ENCODE measurements at places on chromosomes 6 and 20.

DNA sequence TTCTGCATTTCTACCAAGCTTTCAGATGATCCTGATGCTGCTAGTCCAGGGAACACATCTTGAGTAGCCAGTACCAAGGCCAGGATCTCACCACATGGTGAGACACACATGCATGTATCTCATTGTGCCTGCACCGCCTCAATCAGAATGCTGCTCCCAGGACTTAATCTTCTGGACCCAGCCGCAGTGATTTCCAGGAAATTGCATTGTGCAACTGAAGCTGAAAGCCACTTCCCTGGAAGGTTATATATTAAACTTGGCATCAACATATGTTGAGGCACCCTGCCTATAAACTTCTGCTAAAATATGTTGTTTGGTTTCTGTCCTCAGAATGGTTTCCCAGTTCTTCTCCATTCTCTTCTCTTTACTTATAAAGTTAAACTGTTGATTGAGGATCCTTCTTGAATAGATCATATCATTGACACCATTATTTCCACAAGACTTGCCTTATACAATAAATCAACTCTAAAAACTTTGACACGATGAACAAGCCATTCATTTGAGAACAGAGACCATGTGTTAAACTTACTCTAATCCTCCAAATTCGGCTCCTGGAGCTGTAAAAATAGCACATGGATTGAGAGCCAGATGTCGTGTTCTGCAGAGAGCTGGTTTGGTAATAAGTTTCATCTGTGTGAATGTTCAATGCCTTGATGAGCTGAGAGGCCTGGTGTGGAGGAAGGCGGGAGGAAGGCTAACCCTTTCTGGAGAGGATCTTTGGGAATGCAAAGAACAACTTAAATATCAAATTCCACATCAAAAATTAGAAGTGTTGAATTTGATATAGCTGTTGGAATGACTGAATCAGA lies 65.0 kb upstream of the PCSK2 start:
- no peak for DNase-seq

DNA sequence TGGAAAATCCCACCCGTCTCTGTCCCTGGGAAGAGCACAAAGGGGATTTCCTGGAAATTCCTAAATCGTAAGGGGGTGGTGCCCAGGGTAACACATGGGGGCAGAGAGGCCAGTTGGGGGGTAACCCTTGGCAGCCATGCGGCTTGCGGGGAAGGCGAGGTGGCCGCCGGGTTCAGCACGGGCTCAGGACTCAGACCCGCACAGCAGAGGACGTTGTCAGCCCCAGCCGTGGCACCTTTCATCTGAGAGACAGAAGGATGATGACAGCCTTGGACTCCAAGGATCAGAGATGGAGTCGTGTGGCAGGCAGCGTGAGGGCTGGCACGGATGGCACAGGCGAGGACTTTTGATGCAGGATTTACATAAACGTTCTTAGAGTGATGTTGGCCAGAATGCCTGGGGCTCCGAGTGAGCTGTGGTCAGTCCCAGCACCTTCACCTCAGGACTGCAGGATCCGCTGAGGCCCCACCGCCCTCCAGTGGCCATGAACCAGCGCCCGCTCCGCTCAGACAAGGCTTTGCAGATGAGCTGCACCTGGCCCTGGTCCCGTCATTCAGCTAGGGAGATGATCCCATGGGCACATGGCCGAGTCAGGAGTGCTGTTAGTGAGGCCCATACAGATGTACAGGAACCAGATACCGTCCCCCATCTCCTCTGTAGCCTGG lies 190.3 kb downstream of the TAF4 start:
- no peak for DNase-seq

DNA sequence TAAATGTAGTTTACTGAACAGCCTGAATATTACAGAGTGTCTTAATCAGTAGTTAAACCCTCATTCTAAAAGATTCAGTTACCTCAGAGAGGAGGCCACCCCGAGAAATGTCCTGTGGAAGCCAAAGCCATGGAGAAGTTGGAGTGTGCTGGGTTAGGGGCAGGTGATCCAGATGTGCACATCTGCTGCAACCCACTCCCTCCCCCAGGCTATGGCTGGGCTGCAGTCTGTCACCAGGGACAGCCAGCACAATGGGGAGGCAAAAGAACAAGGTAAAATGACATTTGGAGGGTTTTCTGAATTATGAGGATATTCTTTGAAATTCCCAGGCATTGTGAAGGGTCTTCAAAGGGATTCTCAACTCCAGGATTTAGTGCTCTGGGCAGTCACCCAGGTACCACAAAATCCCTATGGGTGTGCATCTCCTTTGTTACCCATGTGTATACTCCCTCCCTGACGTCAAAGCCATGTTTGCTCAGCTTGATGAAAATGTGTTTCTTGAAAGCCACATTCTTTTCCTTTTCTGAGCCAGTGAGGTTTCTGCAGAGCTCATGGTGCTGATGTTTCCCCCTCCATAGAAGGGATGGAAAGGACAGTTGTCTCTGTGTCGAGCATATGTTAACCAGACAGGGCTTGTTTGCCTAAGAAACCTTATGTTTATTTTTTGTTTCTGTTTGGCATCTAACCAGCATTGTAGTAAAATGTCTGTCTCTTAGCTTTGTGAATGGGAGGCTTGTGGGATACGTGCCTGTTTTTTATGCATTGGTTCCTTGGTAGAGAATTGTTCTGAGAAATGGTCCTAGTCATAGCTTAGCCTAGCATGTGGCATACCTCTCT lies 212.3 kb upstream of the TBX18 start:
- no peak for DNase-seq

GRCh38 chr20:539191-539590 lies 4.4 kb downstream of the CSNK2A1 start:
- DNase-seq, result no peak

DNA sequence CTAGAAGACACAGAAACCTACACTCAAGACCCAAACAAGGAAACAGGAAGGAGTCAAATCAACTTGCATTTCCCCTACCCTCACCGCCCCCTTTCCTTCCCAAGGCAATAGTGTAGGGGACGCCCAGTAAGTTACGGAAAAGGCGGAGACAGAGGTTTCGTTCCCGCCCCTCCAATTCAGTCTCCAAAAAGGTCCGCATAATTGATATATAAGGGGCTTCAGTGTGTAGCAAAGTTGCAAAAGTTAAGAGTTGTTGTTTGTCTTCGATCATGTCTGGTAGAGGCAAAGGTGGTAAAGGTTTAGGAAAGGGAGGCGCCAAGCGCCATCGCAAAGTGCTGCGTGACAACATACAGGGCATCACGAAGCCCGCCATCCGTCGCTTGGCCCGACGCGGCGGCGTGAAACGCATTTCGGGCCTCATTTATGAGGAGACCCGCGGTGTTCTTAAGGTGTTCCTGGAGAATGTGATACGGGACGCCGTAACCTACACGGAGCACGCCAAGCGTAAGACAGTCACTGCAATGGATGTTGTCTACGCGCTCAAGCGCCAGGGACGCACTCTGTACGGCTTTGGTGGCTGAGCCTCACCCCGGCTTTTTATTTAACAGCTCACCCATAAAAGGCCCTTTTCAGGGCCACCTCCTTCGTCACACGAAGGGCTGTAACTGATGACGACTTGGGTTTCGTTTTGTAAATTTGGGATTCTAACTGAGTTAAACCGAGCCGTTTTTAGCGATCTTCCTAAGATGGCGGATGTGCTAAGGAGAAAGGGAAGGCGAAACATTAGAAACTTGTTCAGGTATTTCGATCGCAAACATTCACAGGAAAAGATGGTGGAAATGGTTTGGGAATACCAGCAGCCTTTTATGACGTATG lies 124.6 kb upstream of the BTN3A2 start:
- no peak for DNase-seq

GRCh38 chr6:139520321-139520768 lies 145.9 kb upstream of the CITED2 start:
- no peak for DNase-seq

DNA sequence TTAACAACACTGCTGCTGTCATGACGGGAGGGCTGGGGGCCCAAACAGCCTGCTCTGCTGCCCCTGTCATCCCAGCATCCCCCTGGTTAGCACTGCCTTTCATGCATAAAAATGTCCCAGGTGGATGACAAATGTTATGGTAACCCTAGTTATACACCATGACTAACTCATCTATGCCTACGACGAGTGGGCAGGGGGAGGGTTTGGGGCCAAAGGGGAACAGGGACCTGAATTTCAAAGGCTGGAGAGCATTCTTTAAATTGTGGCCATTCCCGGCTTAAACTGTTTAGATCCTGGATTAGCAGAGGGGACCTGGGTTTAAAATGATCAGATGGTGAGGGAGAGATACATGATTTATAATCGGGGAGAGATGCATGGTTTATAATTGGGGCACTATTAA lies 24.4 kb downstream of the GNAS-AS1 start:
- no peak for DNase-seq

DNA sequence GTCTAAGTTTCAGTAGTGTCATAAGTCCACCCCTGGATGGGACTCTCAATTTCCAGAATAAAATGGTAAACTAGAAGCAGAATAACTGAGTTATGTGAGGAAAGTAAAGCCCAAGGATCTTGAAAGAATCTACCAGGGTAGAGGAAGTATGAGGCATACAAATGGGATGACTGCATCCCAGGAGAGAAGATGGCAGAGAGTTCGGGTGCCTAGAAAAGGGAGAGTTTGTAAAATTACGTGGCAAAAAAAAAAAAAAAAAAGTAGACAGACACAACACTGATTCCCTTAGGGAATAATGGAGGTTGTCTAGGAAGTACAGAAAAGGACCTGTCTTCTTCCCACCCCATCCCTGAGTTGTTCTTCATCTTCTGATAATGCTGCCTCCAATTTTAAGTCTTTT lies 3.4 kb downstream of the GABBR1 start:
- no peak for DNase-seq

GRCh38 chr20:9109566-9109965 lies 40.7 kb downstream of the PLCB4 start:
- DNase-seq, result no peak

- DNase-seq, result peak; percentile 45
These were observed 592 bp downstream of the CUTA start for GRCh38 chr6:33417128-33417902.
